ENCODE measurements at places on chromosomes 4 and X. TPM values are rescaled to one million over a fixed set of nuclear protein-coding genes. Genes with fewer than 3 reads are reported as not detected.

Gene RAI2
- not detected for total RNA-seq

Gene COX7B2
- not detected for total RNA-seq

Gene ATP1B4
- not detected for total RNA-seq

Gene KDR
- not detected for total RNA-seq

Gene S100P
- total RNA-seq: 1.1 TPM

Gene SERPINA7
- not detected for total RNA-seq

Gene PPARGC1A
- total RNA-seq: not detected

Gene CCSER1
- 0.81 TPM for total RNA-seq

Gene XKRX
- total RNA-seq: 0.14 TPM

Gene SSX1
- total RNA-seq: not detected

Gene TAF1
- total RNA-seq: 18.4 TPM

Gene FBXW7
- total RNA-seq: 41.0 TPM

Measured in foreskin keratinocyte (primary cell).